Diencephalon (tissue), 1 donor: ENCODE measurements at places on chromosomes 6 and 20. TPM values are rescaled to one million over a fixed set of nuclear protein-coding genes. Genes with fewer than 3 reads are reported as not detected.

ADGRF5 gene
- 9.9 TPM for total RNA-seq

GABRR1 gene
- 0.46 TPM for total RNA-seq

PRELID3B gene
- 78.4 TPM for total RNA-seq

LCA5 gene
- 20.5 TPM for total RNA-seq

TCF21 gene
- total RNA-seq = under 0.01 TPM
